ENCODE measurements at places on chromosomes 6 and 20.

DNA sequence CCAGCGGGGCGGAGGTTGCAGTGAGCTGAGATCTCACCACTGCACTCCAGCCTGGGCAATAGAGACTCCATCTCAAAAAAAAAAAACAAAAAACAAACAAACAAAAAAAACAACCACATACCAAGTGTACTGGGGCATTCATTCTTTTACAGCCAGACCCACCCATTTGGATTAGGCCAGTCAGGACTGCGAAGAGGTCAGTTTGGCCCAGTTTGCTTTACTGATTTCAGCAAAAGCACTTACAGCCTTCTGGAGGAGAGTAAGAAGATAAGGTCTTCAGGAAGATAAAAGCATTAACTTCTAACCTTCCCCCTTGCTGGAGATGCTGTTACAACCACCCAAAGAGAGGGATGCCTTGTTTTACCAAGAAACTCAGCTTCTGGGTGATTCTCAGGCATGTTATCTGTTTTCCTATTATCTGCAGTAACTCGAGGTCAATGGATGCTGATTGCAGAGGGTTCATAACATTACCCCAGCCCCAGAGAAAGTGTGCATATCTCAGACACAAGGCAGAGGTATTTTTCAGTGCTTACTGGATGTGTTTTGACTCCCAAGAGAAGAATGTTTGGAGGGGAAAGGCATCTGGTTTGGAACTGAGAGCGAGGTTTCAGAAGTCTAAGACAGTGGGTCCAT lies 118.9 kb downstream of the RIN2 start:
- DNase-seq: no peak

- DNase-seq: no peak
These were observed 301.4 kb upstream of the TBX18 start for GRCh38 chr6:85065831-85066230.

DNA sequence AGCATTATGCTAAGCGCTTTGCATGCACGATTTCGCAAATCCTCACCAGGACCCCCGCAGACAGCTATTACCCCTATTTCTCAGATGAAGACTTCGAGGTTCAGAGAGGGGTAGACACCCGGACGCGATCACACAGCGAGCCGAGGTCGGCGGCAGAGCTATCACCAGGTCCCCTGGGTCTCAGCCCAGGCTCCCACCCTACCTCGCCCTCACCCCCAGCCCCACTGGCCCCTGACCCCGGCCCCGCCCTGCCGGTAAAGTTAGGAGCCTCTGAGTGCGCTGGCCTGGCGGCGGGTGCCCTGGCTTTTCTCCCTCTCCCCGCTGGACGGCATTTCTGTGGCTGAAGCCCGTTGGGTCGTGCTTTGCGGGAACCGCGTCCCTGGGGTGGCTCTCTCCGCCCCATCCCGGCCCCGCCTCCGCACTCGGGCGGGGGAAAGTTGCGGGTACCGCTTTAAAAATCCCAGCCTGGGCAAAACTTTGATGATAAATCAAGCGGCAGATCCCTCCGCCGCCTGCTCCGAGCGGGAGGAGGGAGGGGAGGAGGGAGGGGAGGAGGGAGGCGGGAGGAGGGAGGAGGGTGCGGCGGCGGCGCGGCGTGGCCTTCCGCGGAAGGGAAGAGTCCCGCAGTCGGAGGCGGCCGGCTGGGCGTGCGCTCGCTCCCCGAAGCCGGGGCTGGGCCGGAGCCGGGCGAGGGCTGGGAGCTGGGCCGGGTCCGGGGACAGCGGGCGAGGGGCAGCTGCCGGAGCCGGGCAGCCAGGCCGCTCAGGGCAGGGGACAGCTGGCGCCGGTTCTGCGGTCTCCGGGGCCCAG lies at the start of gene VSTM2L:
TSS of gene VSTM2L (plus strand) at position 624 of the 810 bp plus-strand sequence. CDS start 224 bp downstream, outside the sequence.
- DNase-seq: no peak

GRCh38 chr6:23637296-23637695 lies 488.7 kb upstream of the NRSN1 start:
- no peak for DNase-seq

GRCh38 chr6:153949616-153950015 lies 89.4 kb upstream of the OPRM1 start:
- no peak for DNase-seq

GRCh38 chr6:125357515-125358256 lies 55.9 kb upstream of the HDDC2 start:
- DNase-seq: no peak

DNA sequence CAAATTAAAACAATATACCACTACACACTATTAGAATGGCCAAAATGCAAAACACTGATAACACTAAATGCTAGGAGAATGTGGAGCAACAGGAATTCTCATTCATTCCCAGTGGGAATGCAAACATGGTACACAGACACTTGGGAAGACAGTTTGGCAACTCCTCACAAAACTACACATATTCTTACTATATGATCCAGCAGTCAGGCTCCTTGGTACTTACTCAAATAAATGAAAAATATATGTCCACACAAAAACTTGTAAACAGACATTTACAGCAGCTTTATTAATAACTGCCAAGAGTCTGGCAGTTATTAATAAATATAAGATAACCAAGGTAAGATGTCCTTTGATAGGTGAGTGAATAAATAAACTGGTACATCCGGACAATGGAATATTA lies 44.9 kb downstream of the ABHD12 start:
- no peak for DNase-seq

DNA sequence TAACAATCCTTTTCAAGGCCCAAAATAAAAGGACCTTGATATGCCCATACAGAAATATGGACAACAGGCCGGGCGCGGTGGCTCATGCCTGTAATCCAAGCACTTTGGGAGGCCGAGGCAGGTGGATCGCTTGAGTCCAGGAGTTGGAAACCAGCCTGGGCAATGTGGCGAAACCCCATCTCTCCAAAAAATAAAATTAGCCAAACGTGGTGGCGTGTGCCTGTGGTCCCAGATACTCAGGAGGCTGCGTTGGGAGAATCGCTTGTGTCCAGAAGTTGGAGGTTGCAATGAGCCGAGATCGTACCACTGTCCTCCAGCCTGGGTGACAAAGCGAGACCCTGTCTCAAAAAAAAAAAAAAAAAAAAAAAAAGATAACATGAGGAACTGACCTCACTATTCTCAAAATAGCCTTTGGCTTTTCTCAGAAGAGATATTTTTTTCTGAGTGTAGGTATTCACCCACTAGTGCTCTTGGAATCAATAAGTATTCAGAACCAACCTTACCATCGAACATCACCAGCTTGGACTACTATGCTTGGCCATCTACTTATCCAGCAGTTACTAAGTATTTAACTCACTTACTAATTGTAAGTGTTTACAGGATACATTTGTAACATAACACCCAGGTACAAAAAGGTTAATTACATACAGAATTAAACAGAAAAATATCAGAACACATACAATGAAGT lies 99.2 kb downstream of the OR2B2 start:
- DNase-seq: no peak

DNA sequence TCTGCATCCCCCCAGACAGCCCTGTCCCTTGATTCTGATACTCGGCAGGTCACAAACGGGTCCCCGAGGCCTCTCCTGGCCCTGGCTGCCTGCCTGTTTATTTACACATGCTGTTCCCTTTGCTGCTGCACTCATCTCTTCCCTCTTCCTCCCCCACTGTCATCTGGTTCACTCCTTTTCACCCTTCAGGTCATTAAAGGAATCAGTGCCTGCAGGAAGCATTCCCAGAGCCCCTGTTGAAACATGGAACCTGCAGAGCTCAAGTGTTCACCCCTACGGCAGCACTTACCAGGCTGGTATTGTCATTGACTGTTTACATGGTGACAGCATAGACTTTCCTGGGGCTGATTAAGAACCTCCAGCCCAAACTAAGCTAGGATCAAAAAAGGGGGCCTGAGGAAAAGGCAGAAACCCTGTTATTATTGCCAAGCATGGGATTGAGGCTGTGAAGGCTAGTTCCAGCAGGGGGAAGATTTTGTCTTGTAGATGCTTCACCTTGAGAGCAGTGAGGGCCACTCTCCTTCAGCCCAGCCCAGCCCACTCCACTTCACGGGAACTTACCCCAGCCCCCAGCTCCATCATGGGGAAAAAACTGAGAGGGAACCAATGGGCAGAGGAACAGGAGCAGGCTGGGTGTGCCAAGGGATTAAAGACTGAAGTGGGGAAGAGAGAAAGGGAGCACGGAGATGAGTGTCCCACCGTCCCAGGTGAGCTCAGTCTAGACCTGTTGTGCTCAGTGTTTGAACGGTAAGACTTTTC lies 73.2 kb downstream of the JPH2 start:
- DNase-seq: no peak

- DNase-seq: no peak
These were observed 168.2 kb downstream of the DLL1 start for GRCh38 chr6:170122651-170123050.

- DNase-seq: no peak
These were observed 16.2 kb upstream of the RCAN2 start for GRCh38 chr6:46507426-46507825.

DNA sequence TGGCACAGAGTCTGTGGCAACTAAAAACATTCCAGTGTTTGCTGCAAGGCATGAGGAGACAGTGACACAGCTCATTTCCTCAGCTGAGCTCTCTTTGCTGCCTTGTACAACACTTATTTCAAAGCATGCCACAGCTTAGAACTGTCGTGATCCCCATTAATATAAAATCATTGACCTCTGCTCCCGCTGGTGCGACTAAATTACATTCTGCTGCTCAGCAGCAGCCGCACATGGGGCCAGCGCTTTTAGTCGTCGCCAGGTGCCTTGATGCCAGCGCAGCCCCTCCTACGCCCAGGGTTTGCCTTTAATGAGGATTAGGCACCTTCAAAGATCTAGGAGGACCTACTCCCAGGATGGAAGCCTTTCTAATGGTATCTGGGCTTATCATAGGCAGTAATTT lies 717.9 kb upstream of the POU3F2 start:
- no peak for DNase-seq

DNA sequence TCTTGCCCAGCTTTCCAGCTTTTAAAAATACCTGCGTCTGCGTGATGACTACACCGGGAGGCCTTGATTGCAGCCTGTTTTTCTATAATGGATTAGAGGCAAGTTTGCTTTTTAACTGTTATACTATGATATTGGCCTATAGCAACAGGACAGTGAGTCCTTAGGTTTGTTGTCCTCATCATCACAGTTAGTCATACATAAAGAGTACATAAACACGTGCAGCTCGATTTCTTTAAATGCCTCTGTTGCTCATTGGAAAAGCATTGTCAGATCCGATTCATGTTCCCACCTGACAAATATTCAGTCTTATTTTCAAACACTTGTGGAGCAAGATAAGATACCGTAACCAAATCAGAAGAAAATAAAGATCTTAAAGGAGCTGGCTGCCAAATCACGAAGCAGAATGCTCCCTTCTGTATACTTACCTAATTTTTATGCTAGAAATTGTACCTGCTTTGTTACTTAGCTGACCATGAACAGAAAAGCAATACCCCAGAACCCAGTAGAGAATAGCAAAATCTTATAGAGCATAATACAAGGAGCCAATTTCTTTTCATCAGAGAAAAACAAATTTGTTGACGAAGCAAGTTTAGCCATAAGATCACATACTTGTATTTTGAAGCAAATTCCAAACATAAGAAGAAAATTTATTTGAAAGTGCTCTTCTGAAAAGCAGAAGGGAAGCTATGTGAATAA lies 100.4 kb downstream of the TMEM200A start:
- no peak for DNase-seq

DNA sequence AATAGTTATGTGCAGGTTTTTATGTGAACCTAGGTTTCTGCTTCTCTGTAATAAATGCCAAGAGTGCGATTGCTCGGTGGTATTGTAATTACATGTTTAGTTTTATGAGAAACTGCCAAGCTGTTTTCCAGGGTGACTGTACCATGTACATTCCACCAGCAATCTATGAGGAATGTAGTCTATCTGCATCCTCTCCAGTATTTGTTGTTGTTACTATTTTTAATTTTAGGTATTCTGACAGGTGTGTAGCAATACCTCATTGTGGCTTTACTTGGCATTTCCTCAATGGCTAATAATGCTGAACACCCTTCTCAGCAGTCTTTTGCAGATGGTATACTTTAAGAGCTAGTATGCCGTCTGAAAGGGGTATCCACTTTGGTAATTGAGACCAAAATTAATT lies 142.1 kb downstream of the BMP2 start:
- no peak for DNase-seq

DNA sequence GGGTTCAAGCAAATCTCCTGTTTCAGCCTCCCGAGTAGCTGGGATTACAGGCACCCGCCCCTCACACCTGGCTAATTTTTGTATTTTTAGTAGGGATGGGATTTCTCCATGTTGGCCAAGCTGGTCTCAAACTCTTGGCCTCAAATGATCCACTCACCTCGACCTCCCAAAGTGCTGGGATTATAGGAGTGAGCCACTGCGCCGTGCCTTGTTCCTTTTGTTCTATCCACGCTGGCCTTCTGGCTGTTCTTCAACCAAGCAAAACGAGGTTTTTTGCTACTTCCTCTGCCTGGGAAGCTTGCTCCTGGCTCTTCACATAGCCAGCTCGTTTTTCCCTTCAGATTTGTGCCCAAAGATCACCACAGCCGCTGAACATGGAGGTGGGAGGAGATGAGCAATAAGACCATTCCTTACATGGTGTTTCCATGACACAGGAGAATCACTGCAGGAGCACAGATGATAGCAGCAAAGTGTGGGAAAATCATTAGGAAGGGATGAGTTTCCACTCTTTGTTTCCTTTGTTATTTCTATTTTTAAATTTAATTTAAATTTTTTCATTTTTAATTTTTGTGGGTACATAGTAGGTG lies 201.0 kb upstream of the ZNF217 start:
- no peak for DNase-seq

DNA sequence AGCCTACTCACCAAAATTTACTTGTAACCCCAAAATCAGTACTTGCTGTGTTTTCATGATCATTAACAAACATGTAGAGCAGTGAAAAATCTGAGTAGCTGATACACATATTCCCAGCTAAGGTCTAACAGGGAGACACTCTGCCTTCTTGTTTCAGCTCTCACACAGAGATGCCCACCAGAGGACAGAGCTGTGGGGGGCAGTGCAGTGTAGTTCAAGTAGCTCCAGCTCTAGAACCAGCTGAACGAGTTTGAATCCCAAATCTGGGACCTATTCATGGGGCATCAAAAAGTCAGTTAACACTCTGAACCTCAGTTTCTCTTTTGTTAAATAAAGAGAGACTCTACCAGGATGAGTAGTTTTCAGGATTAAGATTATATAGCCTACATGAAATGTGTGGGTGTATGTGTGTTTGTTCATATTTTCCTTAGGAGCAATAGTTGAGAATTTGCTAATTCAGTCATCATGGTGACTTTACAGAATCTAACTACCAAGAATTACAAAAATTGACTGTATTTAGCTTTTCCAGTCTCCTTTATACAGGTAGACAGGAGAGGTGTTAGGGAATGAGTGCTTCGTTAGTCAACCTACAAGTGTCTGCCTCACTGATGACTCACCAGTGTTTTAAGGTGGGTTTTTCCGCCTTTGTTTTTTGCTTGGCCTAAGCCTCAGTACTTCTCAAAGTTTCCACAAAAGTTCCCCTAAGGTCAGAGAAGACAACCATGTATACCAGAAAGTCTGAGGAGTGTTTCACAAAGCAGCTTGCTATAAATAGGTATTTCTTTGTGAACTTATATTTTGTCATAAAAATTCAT lies 164.0 kb upstream of the RUNX2 start:
- peak; percentile 23 for DNase-seq
